Hematopoietic multipotent progenitor cell treated with erythropoietin and hydrocortisone succinate and interleukin-3 and kit ligand, for 4 days (in vitro differentiated cells): ENCODE measurements at places on chromosomes 2 and 18.

- no peak for DNase-seq
Observed at GRCh38 chr2:169086893-169087467, 17.6 kb downstream of the DHRS9 start.

- no peak for DNase-seq
Observed at GRCh38 chr18:45871431-45872084, 46.1 kb downstream of the SIGLEC15 start.

DNA sequence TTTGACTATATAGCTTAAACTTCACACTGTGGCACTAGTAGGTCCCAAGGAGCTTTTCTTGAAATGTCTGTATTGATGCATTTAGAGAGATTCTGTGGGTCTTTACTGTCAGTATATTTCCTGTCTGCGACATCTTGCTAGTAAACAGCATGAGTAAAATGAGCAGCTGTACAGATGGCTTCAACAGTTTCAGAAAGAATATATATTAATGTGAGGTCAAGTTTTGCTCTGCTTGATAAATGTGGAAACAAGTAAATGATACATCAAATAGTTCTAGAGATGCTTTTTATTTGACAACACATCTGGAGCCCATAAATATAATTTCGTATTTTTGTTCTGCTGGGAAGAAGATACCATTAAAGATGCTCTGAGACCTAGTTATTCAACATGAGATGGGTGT lies 310.9 kb upstream of the COL3A1 start:
- DNase-seq, result no peak

DNA sequence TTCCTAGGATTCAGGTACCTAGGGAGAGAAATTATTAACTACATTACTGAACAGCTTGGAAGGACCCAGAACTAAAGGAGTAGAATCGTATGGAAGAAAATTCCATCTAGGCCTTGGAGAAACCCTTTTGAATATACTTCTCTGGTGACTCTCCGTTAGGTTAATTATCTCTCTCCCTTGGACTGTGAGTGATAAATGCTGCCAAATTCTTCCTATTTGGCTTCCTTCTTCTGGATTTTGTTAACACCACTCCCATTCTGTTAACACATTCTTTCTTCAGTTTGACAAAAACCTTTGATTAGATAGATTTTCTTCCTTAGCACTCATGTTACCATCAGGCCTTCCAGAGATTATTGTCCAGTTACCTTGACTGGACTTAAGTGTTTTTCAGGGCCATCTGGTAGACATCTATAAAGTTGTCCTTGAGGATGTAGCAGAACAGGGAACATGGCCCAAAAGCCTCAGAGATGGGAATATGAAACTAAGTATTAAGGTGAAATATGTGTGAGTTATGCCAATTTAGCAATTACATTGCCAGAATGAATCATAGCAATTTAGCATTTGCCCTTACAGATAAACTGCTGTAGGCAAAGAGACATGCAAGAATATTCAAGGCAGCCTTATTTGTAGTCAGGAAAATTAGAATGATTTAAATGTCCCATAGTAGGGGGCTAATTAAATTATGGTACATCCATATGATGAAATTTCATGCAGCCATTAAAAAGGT lies 6.7 kb downstream of the CYP27A1 start:
- DNase-seq, result no peak

DNA sequence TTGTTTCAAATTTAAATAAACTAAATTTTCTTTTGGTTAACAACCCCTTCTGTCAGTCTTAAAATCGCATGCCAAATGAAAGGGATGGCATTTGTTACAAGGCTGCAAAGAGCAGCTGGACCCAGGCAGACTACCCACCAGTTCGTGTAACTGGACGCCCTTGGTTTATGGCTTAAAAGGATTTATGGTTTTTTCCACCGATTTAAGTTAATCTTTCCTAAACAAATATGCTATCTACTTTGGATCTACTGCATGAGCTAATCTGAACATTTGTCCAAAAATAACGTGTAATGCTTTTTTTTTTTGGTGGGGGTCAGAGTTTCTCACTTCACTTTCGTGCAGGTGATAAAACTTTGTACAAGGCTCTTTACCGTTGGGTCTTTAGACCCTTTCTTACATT lies 62.9 kb downstream of the DIS3L2 start:
- no peak for DNase-seq

DNA sequence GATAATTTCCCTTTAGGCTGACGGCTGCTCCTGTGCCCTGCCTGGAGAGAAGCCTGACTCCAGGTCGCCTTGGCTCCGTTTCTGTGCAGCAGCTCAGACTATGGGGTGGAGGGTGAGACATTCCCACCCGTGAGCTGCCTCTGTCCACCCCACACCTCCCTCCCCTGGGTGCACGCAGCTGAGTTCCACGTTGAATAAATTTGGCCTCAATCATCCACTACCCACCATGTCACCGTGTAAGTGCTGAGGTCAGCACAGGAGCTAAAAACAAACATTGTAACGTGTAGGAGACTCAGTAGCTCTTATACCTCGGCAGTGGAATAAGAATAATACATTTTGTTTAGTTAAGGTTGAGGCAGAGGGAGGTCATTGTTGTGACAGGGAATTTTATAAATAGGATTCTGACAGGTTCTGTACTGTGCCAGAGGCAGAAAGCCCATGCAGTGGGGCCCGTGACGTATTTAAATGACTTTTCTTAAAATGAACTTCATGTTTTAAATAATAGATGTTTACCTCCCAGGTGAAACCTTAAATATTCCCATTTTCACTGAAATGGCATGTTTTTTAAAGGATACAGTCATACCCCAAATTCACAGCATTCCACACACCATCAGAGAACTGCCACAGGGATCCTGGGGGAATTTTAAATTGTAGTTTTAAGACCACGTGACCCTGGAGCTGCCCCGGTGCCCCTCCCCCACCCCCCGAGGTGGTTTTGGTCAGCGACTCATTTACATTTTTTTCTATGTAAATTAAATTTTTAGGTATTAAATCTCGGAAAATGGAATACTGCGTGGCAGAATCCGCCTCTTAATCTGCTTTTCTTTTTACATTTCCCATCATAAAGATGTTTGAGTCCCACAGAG lies 50.2 kb downstream of the NFATC1 start:
- DNase-seq, result no peak

GRCh38 chr2:96530474-96531357 lies 5.8 kb upstream of the ARID5A start:
- DNase-seq, result no peak

- peak; percentile 50 for DNase-seq
Observed at GRCh38 chr2:157874997-157875640, 1.0 kb downstream of the ACVR1 start.

DNA sequence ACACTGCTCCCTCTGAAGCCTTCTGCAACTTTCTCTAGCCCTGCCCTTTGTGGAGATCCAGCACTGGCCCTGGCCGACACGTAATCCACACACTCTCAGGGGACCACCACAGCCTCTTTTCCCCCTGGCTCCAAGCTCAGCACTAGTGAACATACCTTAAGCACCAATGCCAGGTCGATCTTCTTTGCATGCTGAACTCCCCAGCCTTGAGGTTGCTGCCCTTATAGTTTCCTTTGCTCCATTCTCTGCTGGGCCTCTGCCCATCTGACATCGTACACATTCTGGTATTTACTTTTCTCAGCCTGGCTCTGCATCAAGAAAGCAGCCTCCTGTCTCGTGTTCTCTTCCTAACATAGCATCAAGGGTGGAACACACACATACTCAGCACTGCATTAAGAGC lies 361.5 kb downstream of the LPIN1 start:
- DNase-seq, result no peak

DNA sequence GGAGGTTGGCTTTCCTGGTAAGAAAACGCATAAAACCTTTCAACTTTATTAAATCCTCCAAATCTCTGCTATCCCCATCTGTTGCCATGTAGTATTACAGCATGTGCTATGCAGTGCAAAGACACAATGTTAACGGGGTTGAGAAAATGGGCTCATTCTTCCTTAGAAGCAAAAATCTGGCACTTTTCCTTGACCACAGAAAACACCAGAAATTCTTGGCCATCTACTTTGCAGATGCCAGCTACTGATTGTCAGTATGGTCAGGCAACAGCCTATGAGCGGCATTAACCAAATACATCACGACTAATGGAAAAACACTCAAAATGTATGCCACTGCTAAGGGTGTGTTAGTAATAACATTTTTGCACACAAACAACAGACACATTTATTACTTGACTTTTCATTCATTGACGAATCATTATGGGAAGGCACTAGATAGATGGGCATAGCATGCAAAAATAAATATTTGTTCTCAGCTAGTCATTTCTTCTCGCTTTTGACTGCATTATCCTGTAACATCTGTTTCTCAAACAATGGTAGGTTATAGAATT lies 65.2 kb upstream of the CRIM1 start:
- no peak for DNase-seq

GRCh38 chr2:847669-848068 lies 103.0 kb upstream of the SNTG2 start:
- no peak for DNase-seq

GRCh38 chr2:33516456-33516995 lies 40.1 kb downstream of the RASGRP3 start:
- no peak for DNase-seq

GRCh38 chr18:12747530-12748315 lies 44.9 kb downstream of the PSMG2 start:
- DNase-seq, result no peak

DNA sequence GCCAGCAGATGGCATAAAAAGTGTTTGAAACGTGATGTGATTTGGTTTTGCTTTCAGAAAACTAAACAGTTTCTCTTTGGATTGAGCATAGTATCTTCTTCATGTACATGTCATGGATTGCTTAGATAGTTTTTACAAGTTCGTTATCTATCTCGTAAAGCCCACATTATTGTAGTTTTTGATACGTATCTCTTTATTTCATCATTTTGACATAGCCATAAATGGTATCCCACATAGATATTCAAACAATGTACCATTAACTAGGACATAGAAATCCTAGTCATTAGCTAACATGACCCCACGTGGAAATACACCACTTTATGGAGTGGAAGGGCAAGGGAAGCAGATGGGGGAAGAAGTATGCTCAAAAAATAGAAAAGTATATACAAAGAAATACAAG lies 93.6 kb downstream of the MAP2 start:
- DNase-seq, result no peak

- DNase-seq, result no peak
Observed at GRCh38 chr2:143177096-143177786, 48.0 kb downstream of the ARHGAP15 start.

- DNase-seq, result peak; percentile 96
Observed at GRCh38 chr18:63099848-63100629, 219.5 kb downstream of the BCL2 start.

- peak; percentile 64 for DNase-seq
Observed at GRCh38 chr2:202221873-202222272, 16.5 kb downstream of the SUMO1 start.

- no peak for DNase-seq
Observed at GRCh38 chr2:45918463-45919159, 267.1 kb downstream of the PRKCE start.

GRCh38 chr2:10184421-10184820 lies 61.9 kb downstream of the RRM2 start:
- no peak for DNase-seq

DNA sequence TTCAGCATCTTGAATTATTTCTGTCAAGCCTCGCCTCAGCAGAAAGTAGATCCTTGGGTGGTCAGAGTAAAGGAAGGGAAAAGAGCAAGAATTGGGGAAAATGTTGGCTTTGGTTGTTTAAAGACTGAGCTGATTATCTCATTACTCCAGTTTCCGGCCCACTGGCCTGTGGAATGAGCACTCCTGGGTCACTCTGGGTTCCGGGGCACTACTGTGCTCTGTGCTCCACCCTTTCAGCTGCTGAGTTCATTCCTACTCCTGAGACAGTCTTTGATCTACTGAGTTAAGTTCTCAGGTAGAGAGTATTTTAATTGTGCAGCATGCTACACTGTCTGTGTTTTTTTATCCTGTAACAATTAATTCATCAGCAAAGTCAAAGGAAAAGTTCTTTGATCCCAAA lies 427.7 kb downstream of the CDH2 start:
- DNase-seq, result no peak

DNA sequence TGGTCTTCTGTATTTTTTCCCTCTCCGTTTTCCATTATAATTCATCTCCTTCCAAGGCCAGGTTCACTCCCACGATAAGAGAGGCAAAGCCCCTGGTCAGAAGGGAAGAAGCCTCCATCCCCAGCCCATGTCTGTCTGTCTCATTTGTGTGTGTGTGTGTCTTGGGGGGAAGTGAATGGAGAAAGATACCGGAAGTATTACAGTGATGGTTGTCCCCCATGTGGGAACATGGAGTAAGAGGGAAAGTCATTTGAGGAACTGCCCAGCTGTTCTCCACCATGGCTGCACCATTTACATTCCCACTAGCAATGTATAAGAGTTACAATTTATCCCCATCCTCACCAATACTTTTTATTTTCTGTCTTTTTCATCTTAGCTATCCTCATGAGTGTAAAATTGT lies 113.6 kb upstream of the ATP8B1 start:
- no peak for DNase-seq

GRCh38 chr2:240585101-240585500 lies 1.4 kb upstream of the CAPN10 start:
- no peak for DNase-seq

GRCh38 chr2:163751696-163752095 lies 15.9 kb upstream of the FIGN start:
- no peak for DNase-seq

DNA sequence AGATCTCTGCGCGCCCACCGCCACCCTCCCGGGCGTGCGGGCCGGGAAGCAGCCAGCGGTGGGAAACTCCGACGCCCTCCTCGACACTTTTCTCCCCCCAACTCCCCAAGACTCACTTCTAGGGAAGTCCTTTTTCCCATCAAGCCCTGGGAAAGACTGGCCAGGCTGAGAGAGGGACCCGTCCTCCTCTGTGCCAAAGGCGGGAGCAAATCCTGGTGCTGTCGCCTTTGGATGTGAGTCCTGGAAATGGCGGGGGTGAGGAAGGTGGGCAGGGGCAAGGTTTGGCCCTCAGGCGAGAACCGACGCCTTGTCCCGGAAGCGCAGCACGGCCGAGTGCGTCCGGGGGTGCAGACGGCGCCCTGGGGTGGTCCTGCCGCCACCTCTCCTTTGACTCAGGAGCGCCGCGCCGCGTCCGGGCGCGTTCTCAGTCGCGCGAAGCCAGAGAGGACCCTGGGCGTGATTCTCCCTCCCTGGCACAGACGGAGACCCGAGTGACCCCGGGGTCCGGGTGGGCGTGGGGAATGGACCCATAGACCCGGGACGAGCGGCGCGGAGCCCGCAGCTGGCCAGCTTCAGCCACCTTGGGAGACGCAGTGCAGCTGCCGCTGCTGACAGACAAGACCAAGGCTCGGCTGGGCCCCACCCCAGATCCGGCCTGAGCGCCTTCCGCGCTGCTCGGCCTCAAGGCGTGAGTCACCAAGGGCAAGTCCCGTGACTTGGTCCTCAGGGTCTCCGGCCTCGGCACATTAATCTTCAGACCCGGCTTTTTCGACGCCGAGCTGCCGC lies 3.5 kb upstream of the LBX2 start:
- peak; percentile 90 for DNase-seq

GRCh38 chr2:179195141-179195540 lies 69.5 kb downstream of the SESTD1 start:
- DNase-seq, result no peak

GRCh38 chr2:224369028-224369632 lies 32.8 kb downstream of the FAM124B start:
- DNase-seq, result peak; percentile 82

GRCh38 chr2:124832521-124832920 lies 807.4 kb downstream of the CNTNAP5 start:
- no peak for DNase-seq

GRCh38 chr2:155913356-155913755 lies 419.2 kb downstream of the NR4A2 start:
- DNase-seq, result no peak
